ENCODE measurements at places on chromosomes 2 and 18.

- no peak for DNase-seq
These were observed 83.7 kb downstream of the CERKL start for GRCh38 chr2:181573140-181573736.

- no peak for DNase-seq
These were observed 307.6 kb upstream of the RAB12 start for GRCh38 chr18:8301427-8302172.

DNA sequence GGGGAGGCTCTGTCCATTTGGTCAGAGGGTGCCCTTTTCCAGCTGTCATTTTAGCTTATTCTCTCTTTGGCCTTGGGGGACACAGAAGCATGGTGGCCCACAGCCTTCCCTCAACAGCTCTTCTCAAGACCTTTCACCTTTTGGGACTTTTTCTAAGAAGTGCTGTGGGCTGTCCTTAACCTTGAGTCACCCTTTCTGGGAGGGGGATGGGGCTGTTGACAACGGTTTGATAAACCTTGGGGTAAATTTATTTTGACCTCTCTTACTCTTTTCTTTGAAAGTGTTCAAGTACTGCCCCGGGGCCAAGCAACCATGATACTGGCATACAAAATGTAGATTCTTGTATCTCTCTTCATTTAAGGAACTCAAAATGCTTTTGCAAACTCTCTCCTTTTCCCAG lies 13.7 kb downstream of the IGFBP5 start:
- DNase-seq: no peak

GRCh38 chr2:109715313-109715805 lies 78.7 kb upstream of the RGPD5 start:
- DNase-seq: no peak

GRCh38 chr18:56825321-56825720 lies 174.2 kb downstream of the WDR7 start:
- DNase-seq: no peak

- DNase-seq: no peak
These were observed 48.0 kb downstream of the NAB1 start for GRCh38 chr2:190696792-190697398.

DNA sequence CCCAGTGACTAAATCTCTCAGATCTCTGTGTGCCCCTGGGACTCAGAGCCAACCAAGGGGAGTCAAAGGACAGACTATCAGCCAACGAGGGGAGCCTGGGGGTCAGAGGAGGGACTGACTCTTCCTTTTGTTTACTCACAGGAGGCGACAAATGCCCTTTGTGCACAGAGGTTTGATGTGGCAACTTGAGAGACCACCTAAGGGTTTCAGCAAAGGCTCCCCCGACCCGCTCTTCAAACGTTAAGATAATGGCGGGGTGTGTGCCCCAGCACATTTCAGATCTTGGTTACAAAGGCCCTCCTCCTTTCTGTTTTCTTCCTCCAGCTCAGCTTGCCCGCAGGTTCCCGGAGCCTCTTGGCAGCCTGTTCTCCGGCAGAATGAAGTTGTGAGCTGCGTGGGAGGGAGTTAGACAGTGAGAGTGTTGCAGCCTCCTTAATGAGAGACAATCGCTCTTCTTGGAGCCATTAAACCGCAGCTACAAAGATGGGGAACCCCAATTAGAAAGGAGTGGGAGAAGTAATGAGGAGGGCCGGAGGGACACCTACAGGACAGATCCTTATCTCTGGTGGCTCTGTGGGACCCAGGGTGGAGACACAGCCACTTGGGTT lies 76.2 kb downstream of the KIAA2012 start:
- no peak for DNase-seq

- no peak for DNase-seq
These were observed at the start of gene DLGAP1 for GRCh38 chr18:4455113-4455811. Gene DLGAP1, minus strand, starts transcription at chr18:4455307.

DNA sequence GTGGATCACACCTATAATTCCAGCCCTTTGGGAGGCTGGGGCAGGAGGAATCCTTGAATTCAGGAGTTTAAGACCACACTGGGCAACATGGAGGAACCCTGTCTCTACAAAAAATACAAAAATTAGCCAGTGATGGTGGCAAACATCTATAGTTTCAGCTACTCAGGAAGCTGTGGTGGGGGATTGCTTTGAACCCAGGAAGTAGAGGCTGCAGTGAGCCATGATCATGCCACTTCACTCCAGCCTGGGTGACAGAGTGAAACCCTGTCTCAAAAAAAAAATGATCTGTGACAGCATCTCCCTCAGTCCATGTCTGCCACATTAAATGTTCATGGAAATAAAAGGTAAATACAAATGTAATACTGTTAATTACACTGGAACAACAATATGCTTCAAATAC lies 121.4 kb upstream of the COL5A2 start:
- no peak for DNase-seq

GRCh38 chr18:43484710-43485109 lies 207.4 kb upstream of the SYT4 start:
- DNase-seq: no peak

GRCh38 chr18:77144046-77144445 lies 11.5 kb upstream of the MBP start:
- DNase-seq: no peak

GRCh38 chr2:157874997-157875640 lies 1.0 kb downstream of the ACVR1 start:
- DNase-seq: peak; percentile 23

DNA sequence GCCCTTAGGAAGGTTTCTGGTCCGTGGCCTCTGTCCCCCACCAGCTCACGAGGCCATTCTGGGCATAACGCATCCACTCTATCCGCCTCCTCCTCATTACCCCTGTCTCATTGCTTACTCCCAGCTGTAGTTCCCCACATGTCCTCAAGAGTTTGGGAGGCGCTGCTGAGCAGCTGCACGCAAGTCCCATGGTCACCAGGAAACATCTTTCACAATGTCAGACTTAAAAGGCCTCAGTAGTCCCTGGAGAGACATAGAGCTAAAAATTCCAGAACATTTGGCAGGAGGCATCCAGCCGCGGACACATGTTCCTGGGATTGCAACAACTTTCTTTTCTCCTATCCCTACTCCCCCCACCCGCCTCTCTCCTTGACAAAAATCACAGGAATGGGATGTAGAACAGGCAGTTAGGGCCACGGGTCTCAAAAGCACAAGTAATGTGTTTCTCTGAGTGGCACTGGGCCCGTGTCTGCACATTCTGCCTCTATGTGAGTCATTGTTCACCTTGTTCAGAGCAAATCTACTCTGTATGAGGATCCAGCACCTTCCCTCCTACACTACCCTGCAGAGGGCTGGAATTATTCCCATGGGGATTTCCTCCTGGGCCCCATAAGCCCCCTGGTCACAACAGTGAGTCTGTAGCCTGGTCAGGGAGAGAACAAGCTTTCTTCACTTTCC lies 8.1 kb downstream of the LBH start:
- peak; percentile 82 for DNase-seq

GRCh38 chr2:1584691-1585485 lies 159.4 kb downstream of the PXDN start:
- DNase-seq: no peak

DNA sequence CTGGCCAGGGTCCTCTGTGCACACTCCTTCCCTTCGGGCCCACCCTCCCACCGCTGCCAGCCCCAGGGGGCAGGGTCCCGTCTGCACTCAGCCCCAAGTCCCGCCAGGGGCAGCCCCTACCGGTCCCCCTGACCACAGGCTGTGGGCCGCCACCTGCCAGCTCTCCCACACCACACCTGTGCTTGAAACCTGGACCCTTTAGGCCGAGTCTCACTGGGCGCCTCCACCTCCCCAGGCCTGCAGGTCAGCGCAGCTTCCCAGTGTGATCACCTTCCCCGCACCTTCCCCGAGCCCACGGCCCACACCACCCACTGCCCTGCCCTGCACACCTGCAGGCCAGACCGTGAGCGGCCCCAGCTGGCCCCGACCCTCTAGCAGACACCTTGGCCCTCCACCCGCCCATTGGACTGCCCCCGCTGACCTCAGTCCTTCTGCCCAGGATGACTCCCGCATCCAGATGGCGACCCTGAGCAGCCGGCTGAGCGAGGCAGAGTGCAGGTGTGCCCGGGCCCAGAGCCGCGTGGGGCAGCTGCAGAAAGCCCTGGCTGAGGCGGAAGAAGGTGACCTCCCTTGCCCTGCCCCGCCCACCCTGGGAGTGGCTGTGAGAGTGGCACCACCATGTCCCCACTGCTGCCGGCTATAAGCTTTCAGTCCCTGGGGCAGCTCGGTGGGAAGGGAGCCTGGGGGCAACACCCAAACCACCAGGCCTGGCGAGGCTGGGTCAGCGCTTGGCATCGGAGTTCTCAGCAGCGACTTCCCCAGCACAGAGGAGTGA lies 31.3 kb upstream of the SNED1 start:
- DNase-seq: no peak

DNA sequence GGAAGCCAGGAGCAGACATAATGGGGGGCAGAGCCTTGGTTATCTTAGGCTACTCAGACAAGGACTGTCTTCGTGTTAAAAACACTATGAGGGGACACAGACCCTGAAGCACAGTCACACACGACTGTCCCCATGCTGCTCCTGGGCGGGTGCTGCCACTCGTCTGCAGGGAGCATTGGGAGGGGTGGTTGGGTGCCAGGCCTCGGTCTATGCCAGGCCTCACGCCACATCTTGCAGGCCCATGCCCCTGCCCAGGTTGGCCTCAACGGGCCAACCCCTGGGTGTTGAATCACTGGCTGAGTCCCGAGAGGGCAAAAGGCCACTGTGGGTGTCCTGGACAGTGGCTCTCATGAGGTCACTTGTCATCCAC lies 97.9 kb downstream of the USP40 start:
- DNase-seq: no peak

- DNase-seq: no peak
These were observed 329.9 kb downstream of the DLGAP1 start for GRCh38 chr18:4125224-4125623.

- no peak for DNase-seq
These were observed 320.9 kb upstream of the ETAA1 start for GRCh38 chr2:67076239-67076624.

GRCh38 chr2:112920923-112921532 lies 10.1 kb downstream of the IL37 start:
- peak; percentile 14 for DNase-seq

DNA sequence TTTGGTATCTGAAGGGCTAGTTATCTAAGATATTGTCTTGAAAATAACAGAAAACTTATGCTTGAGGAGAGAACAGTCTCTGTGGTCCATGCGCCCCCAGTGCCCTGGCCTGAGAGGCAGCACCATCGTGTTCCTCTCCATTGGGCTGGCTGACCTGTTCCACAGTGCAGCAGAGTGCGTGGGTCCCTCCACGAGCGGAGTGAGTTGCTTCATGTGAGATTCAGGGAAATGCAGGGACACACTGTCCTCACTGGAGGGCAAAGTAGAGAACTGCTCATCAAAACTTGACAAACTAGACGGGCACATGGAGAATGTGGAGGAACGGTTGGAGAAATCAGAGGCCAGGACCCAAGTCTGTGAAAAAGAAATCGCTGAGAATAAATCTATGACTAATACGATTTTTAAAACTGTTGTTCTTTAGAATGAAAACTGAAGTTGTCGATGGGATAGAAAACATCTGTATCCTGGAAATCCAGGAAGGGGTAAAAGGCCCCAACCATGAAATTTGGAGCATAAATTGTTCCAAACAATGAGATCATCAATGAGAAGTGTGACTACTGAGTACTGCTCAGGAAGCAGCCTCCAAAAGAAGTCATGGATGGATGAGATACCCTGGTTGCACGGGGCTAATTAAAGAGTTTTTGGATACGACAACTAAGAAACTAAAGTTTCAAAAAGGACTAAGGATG lies 58.1 kb downstream of the REV1 start:
- DNase-seq: no peak

DNA sequence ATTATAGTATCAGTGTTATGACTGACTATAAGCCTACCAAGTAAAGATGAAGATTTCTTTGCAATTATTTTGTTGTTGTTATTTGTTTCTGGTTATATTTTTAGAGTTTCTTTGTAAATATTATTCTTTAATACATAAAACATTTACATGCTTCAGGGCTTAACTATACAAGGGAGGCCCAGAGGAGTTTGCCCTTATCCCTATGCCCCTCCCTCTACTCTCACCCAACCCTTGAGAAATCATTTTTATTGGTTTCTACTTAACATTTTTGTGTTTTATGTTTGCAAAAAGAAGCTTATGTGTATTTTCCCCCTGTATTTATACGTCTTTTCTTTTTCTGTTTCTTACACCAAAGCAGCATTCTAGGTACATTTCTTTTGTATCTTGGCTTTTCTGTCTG lies 30.5 kb downstream of the MRPS9 start:
- DNase-seq: no peak

GRCh38 chr18:3458378-3458777 lies 8.4 kb downstream of the TGIF1 start:
- no peak for DNase-seq

- no peak for DNase-seq
These were observed 174.9 kb downstream of the TPGS2 start for GRCh38 chr18:36653870-36654269.

DNA sequence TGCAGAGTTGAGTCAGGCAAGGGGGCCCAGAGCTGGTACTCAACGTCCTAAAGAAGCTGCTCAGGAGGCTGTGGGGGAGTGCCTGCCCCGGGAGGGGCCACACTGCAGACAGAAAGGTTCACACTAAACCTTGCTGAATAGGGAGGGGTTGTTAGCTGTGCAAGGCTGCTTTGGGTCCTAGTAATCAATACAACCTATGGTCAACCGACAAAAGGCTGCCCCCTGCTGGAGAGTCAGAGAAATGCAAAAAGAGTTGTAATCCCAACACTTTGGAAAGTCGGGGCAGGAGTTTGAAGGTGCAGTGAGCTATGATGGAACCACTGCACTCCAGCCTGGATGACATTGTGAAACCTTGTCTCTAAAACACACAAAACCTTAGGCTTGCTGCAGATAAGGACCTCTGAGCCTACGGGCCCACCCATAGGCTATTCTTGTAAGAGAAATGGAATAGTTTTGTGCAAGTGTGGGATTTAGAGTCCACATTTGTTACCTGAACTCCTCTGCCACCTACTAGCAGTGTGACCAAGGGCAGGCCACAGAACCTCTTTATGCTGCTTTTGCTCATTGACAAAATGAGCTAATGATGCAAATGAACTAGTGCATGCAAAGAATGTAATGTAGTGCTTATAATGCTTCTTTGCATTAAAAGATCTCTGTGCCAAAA lies 81.5 kb downstream of the PRPF40A start:
- DNase-seq: peak; percentile 77

- DNase-seq: peak; percentile 86
These were observed 2.9 kb upstream of the RBBP8 start for GRCh38 chr18:22930089-22930713.
